ENCODE measurements at places on chromosomes 16 and 17.

- no peak for DNase-seq
Observed at GRCh38 chr17:58402047-58402446, 15.3 kb downstream of the RNF43 start.

DNA sequence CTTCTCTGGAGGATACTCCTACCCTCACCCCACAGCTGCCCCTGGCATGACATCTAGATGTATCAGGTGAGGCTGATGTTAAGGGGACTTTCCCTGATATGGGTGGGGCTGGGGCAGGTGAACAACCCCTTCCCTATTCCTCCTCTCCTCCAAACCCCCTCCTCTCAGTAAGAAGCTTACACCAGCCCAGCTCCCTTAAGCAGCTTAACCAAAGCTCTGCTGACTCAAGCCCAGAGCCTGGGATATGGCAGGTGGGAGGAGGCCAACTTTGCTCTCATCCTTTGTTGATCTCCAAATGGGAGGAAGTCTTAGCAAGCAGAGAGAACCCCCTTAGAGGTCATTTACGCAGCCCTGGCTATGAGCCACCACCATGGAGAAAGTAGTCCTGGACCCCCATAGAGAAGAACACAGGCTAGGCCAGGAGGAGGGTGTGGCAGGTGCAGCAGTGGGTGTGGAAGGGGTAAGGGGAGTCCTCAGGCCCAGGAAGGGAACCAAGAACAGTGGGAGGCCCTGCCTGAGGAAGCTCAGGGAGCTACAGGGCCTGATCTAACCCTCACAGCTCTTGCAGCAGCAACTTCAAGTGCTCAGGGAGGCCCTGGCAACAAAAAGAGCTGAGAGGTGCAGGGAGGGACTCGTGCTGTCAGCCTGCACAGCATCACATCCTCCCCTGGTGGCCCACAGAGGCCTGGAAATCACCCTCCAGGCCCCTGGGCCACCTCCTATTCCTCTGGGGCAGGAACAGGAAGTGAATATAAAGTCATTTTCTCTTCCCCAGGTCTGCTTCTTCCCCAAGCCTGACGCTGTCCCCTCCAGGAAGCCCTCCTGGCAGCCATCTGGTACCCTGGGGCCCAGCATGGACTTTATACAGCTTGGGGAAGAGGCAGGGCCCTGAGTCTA, 2.9 kb downstream of the UNC119 start:
- peak; percentile 74 for DNase-seq

DNA sequence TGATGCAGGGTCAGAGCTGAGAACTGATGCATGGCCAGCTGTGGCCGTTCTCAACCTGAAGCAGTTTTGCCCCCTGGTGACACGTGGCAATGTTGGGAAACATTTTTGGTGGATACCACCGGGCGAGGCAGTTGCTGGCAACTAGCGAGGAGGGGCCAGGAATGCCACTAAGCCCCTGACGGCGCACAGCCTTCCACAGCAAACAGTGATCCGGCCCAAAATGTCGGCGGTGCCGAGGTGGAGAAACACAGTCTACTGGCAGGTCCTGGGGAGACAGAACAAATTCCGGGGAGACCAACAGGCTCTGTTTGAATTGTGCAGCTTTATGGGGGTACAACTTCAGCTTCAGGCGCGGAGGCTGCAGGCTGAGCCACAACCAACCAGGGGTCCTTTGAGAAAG, 8.2 kb downstream of the SLC26A11 start:
- DNase-seq = no peak

DNA sequence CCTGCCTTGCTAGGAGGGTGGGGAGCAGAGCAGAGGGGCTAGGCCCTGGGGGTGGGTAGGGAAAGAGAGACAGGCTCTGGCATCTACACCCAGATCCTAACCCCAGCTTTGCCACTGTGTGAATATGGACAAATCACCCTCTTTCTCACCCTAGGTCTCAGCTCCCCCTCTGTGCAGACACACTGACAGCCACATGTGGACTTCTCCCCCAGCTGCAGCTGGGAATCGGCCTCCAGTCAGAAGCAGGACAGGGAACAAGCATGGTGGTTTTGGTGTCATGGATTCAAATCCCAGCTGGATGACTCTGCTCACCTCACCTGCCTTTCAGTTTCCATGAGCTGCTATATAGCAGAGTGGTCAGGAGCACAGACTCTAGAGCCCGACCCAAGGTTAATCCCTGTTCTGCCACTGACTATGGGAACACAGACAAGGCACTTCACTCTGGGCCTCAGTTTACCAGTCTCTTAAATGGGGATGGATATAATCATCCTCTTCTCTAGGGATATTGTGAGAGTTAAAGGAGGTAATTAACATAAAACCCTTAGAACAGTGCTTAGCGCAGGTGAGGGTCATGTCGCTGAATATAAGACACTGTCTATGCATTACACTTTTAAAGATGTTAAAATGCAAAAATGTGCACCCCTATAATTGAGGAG, 26.2 kb upstream of the MAP3K14 start:
- DNase-seq = no peak

DNA sequence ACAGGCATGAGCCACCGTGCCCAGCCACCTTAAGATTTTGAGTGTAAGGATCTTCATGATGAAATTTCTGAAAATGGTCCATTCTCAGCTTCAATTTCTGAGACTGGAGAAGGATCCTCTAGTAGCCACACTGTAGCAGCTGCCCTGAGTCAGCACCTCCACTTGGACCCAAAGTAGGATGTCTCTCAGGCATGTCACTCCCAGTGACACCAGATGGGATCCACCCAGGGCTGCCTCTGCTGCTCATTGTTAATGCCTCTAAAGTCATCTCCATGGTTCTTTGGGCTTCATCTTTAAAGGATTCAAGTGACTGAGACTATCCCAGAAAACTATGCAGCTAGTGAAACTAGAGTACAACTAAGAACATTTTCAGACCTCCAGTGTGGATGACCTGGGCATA, 7.9 kb downstream of the PLD6 start:
- DNase-seq = no peak

DNA sequence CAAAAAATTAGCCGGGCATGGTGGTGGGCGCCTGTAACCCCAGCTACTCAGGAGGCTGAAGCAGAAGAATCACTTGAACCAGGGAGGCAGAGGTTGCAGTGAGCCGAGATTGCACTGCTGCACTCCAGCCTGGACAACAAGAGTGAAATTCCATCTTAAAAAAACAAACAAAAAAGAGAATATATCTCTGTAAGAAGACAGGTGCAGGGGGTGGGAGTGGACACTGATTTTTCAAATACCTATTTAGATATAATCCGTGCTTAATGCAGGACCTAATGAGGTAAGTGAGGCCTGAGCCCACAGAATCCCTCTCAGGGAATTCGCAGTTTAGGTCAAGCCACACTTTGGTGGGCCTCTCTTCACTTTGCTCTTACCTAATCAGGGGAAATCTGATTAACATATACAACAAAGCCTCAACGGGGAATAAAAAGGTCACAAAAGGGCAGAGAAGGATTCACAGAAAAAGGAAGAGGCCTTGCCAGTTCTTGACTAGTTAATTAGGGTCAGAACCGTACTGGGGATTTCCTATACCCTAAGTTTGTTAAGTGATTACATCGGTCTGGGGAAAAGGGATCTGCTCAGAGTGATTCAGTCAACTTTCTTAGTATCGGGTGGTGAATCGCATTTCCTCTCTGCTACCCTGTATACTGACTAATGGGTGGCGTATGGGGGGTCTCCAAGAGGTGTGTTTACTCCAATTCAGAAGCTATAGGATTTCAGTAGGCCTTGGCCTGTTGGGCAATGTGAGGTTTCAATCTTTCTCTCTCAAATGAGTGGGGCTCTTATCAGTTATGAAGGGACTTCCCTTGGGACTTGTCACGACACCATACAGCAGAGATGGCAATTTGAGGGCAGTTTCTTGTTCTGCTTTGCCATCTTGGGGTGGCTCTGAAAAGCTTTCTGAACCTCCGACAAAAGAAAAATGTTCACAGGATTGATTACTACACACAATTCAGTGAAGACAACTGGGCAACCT, 1.9 kb upstream of the NFAT5 start:
- DNase-seq = no peak

GRCh38 chr17:20279631-20280030, 187.7 kb downstream of the LGALS9B start:
- no peak for DNase-seq

DNA sequence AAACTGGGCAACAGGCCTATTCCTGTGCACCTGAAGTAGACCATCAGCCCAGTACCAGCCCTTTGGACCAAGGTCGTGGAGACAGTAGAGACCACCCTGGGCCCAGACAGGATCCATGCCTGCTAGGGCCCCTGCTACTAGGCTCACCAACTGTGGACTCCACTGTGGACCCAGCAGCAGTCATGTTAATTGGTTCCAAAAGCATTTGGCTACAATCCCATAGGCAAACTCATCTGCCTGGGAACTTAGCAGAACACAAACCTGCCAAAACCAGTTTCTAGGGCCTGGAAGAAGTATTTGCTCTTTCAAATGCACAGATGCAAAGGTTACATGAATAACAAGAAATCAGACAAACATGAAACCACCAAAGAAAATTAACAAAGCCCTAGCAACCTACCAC, 53.1 kb downstream of the ACSM2A start:
- no peak for DNase-seq

GRCh38 chr16:87447323-87447722, 45.5 kb downstream of the ZCCHC14 start:
- DNase-seq = no peak

GRCh38 chr16:67593701-67594100, 31.4 kb downstream of the CTCF start:
- no peak for DNase-seq

GRCh38 chr17:74524653-74525464, 6.4 kb downstream of the CD300LB start:
- DNase-seq = no peak

DNA sequence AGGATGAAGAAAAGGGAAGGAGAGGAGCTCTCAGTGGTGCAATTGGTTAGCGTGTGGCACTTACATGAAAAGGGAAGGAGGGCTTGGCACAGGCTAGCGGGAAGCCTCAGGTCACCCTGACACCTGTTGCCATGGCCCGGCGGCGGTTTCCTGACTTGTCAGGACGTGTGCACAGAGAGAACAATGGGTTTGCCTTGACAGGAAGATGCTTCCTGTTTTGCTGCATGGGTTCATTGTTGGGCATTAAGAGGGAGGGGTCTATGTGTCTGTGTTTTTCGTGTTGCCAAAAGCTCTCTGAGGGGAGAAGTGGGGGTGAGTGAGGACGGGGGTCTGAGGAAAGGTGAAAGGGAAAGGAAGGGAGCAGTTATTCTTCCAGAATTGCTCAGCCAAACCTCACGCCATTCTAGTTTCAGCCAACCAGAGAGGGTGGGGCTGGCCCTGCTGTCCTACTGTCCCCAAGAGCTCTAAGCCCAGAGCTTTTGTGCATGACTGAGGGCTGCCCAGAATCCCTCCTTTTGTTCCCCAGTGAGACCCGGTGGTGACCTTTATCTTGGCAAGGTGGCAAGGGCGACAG, 17.1 kb upstream of the CCR7 start:
- DNase-seq = no peak

- no peak for DNase-seq
Observed at GRCh38 chr16:683396-684070, 601 bp downstream of the JMJD8 start.

Measured in D721Med (cell line).